Common myeloid progenitor, CD34-positive (primary cell): ENCODE measurements at places on chromosomes 16 and 17.
A peak's percentile ranks its signal among the peaks of the same experiment; 100 is the strongest.

DNA sequence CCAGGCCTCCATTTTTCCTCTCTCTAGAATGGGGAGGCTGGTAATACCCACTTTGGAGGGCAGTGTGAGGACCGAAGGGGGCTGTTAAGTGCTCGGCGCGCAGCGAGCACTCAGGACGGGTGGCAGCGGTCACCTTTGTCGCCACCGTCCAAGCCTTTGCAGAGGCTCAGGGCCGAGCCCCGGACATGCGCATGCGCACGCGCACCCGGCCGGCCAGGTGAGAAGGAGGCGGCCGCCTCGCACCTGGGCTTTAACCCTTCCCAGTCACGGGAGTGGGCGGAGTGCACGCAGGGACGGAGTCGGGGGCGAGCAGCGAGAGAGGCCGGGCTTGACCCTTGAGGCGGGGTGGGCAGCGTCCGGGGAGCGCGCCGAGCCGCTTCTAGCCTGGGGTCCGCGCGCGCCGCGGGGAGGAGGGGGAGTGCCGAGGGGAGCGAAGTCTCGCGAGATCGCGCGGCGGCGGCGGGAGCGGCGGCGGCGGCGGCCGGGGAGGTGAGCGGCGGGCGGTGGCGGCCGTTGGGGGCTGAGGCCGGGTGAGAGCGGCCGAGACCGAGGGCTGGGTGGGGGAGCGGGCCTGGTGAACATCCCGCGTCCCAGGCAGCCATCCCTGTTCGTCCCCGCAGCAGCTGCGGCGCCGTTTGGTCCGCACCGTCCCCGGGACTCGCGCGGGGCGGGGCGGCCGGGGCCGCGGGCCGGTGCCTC is at the start of gene MRTFB:
MRTFB (plus strand) TSS at position 443 of the 699 bp plus-strand sequence. CDS start 69,288 bp downstream, outside the sequence.
- peak; percentile 81 for DNase-seq
- H3K4me3 ChIP-seq, result peak within 1 kb of the TSS; percentile 100
- peak within 1 kb of the TSS; percentile 50 for H3K27ac ChIP-seq
- no peaks in the 10 kb centered on the region for H3K27me3 ChIP-seq
- peaks cover 9% of the 10 kb centered on the region for H3K4me1 ChIP-seq

DNA sequence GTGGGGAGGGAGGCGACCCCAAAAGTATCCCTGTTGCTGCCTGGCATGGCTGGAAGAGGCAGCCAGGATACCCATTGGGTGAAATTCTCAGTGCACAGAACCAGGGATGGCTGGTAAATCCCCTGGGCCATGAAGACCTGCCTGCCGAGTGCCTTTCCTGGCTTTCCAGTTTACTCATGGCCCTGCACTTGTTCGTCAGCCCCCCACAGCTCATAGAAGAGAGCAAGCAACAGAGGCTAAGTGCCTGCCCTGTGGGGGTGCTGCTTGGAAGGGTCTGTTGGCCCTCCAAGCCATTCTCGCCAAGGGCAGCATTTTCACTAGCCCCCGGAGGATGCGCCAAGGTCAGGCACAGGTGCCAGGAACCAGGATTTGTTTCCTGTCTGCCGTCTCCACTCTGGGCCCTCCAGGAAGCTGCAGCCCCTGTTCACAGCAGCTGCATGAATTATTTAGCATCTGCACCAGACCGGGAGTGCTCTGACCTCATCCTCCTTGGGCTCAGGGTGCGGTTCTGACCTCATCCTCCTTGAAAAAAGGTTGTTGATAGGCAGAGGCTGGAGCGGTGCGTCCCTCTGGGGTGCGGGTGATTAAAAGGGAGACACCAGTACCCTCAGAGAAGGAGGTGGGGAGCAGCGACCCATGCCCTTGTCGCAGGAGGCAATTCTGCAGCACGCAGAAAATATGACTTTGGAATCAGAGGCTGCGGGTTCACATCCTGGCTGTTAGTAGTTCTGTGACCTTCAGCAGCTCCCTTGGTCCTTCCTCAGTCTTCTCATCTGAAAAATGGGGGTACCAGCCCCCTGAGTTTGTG is 14.2 kb upstream of the CD300A start:
- H3K4me1 ChIP-seq, result peaks cover 24% of the 10 kb centered on the region
- no peaks in the 10 kb centered on the region for H3K36me3 ChIP-seq
- H3K4me3 ChIP-seq, result no peak overlapping the region
- no peak for DNase-seq
- no peak overlapping the region for H3K27ac ChIP-seq

- no peaks in the 10 kb centered on the region for H3K4me1 ChIP-seq
- no peak overlapping the region for H3K4me3 ChIP-seq
- H3K27me3 ChIP-seq, result no peaks in the 10 kb centered on the region
- no peak overlapping the region for H3K27ac ChIP-seq
Observed at GRCh38 chr17:27751622-27752490, 48.5 kb downstream of the NOS2 start.

- no peaks in the 10 kb centered on the region for H3K36me3 ChIP-seq
- DNase-seq, result no peak
- no peak overlapping the region for H3K27ac ChIP-seq
- H3K27me3 ChIP-seq, result no peaks in the 10 kb centered on the region
Observed at GRCh38 chr17:56521414-56522141, 71.9 kb upstream of the NOG start.

- no peaks in the 10 kb centered on the region for H3K4me1 ChIP-seq
- no peaks in the 10 kb centered on the region for H3K27me3 ChIP-seq
- H3K27ac ChIP-seq, result no peak overlapping the region
- DNase-seq, result no peak
- H3K36me3 ChIP-seq, result no peaks in the 10 kb centered on the region
Observed at GRCh38 chr16:82083710-82084353, 48.8 kb downstream of the HSD17B2 start.

GRCh38 chr17:75856062-75856756 is 1.1 kb upstream of the WBP2 start:
- H3K4me3 ChIP-seq, result peak overlapping the region; percentile 75
- no peaks in the 10 kb centered on the region for H3K27me3 ChIP-seq
- peaks cover 53% of the 10 kb centered on the region for H3K4me1 ChIP-seq
- peak; percentile 59 for DNase-seq

DNA sequence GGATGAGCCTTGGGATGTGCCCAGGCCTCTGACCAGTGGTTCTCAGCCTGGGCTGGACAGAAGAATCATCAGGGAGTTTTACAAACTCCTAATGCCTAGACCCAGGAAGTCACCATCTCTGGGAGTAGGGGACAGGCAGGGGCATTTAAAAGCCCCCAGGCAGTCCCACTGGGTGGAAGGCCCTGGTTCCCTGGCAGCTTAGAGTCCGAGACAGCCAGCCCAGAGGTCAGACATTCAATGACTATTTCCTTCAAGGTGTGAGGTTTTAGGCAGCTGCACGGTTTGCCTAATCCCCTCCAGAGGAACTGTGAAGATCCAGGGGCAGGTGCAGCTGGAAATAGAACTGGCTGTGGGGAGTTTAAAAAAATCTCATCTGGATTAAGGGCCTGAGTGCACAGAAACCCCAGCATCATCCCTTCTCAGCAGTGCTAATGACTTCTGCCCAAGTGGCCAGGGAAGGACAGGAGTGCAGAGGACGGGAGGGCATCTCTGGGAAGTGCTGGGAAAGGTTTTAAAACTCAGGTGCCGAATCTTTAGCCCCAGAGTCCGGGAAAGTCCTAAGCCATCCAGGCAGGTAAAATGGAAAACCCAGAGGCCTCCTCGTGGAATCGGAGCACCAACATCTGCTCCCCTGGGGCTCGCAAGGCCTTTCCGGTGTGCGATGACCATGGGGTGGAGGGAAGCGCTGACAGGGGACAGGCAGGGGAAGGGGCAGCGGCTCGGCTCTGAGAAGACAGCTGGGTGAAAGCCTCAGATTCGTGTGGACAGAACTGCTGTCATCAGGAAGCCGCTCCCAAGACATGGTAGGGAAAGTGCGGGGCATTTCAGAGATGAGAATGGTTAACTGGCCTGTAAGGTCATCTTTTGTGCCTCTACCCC is 1.5 kb upstream of the LGALS3BP start:
- no peak for DNase-seq
- H3K4me3 ChIP-seq, result no peak overlapping the region
- H3K27ac ChIP-seq, result no peak overlapping the region
- no peaks in the 10 kb centered on the region for H3K27me3 ChIP-seq
- H3K36me3 ChIP-seq, result no peaks in the 10 kb centered on the region

GRCh38 chr17:31587462-31587861 is 196.0 kb downstream of the RAB11FIP4 start:
- peaks cover 3% of the 10 kb centered on the region for H3K4me1 ChIP-seq
- no peak overlapping the region for H3K4me3 ChIP-seq
- H3K27me3 ChIP-seq, result no peaks in the 10 kb centered on the region
- H3K27ac ChIP-seq, result no peak overlapping the region
- H3K36me3 ChIP-seq, result no peaks in the 10 kb centered on the region
- no peak for DNase-seq

- H3K4me3 ChIP-seq, result no peak overlapping the region
- H3K4me1 ChIP-seq, result no peaks in the 10 kb centered on the region
Observed at GRCh38 chr17:17325816-17326215, 22.6 kb downstream of the NT5M start.

DNA sequence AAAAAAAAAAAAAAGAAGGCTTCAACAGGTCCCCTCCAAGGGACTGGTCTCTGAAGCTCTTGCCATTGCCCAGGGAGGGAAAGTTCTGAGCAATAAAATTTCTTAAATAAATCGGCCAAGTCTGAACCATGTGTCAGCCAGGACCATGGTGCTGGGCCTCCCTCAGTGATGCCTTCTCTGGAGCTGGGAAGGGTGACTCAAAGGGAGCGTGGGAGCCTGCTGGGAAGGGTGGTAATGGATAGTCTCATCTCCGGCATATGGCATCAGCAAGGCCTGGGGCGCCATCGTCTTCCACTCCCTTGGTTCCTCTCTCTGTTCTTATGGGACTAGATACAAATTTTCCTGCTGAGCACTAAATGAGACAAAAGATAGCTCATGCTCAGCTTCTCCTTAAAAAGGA is 2.3 kb downstream of the VKORC1 start:
- H3K27me3 ChIP-seq, result no peaks in the 10 kb centered on the region
- H3K4me3 ChIP-seq, result no peak overlapping the region
- peaks cover 21% of the 10 kb centered on the region for H3K4me1 ChIP-seq
- H3K27ac ChIP-seq, result no peak overlapping the region
